ENCODE measurements at places on chromosomes 3 and 15.

DNA sequence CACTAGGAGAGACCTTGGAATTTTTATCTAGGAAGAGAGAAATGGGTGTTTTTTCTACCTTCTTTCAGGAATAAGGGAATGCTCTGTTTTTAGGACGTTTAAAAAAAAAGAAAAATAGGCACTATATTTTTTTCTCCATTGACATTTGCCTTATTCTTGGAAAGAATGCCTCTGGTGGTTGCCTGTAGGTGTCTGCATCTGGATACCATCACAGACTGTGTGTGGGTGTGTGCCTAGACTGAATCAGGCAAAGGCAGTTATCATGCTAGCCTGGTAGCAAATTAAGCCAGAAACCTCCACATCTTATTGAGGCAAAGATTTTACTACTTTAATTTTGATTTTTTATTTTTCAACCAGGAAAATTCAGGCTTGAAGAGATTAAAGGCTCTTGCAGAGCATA is 513.6 kb upstream of the KCNMB2 start:
- no peak for DNase-seq

DNA sequence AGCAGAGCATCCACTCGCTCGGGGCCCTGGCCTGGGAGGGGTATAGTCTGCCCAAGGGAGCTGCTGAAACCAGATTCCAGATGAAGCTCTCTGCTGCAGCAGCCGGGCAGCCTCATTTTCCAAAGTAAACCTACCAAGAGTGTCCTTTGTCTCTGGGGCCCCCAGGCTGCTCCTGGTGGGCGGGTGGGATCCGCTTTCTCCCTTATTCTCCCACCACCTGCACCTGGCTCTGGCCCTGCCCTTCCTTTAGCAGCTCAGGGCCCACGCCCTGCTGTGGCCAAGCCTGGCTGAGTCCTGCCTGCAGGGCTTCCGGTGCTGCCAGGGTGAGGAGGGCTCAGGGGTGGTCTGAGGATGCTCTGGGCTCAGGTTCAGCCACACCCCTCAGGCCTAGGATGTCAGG is 13.0 kb downstream of the SCN5A start:
- DNase-seq = no peak

GRCh38 chr3:143276592-143276991 is 157.0 kb downstream of the CHST2 start:
- no peak for DNase-seq

GRCh38 chr15:68934341-68934740 is 4.0 kb downstream of the SPESP1 start:
- DNase-seq = no peak

DNA sequence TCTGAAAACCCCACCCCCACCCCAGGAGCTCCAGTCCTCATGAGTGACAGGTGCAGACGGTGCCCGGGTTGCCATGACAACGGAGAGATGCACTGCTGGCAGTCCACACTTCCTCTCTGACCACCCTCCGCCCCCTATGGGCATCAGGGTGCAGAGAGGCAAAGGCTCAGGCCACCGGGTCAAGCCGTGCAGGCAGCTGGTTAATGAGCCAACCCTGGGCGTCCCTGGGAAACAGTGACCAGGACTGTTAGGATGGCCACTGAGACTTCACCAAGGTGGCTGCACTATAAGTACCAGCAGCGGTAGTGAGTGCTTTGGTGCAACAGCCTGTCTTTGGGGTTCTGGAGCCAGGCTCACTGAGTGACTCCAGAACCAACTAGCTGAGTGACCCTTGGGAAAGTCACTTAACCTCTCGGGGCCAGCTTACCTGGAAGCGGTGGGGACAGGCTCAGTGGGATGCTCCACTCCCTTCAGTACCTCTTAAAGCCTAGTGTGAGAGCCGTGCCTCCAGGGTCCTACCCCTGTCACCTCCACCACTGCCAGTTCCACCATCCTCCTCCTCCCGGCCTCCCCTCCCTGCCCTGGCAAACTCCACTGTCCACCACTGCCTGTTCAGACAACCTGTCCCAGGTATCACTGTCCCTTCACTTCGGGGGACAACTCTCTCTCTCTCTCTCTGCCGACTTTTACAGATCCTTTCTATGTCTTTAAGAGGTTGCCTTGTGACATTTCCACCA is 121.0 kb upstream of the PRR20G start:
- no peak for DNase-seq

DNA sequence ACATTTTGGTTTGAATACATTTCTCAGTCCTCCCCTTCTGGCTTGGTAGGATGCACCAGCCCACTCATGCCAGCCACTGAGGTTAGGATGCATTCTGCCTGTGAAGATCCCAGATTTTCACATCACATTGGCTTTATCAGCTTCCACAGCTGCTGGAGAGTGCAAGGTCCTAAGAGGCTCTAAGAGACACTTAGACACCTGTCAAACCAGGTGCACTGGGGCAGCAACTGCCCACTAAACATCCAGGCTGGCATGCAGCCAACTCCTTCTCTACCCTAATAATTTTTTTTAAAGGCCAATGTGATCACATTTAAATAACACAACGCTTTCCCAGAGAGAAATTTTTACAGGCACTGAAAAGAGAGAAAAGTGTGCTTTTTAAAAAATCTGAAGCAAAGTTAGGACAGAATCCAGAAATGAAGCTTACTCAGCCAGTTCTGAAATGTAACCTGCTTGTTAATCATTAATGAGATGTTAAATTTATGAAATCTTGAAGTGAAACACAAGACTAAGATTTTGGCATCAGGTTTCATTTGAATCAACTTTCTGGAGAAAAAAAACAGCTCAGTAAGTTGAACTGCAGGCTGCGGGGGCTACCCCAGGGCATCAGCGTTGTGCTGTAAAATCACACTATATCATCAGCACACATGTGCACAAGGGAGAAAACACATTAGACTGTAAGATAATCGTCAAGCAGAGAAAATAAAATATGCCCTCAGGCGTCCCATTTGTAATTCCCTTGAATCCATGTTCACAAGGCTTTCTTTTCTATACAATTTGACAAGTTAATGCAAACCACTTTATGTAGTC is 312.9 kb downstream of the ZBBX start:
- no peak for DNase-seq

DNA sequence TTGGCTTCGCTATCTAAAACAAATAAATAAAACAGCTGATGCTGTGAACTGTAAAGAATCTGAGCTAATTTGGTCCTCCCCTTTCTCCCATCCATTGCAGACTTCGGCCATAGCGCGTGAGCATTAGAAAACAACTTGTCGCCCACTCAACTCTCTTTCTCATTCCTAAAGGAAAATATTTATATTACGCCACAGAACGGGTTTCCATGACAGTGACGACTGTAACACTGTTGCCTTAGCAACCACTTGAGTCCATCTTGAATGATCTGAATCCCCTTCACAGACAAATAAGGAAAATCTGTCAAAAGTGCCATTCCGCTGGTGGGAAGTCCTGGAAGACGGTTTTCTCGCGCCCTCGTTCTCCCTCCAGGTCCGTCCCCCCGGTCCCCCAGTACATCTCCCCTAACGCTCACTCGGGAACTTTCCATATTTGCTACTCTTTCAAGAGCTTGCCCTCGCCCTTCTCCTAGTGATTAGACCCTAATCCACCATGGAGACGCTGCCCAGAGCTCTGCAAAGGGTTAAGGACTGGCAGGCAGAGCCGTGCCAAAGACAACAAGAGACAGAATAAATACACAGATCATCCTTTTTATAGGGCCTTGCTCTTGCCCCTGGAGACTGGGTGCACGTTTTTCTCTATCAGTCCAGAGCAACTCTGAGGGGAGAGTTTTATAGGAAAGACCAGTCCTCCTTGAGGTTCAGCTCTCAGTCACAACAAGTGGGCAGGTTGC is 50.5 kb downstream of the CRYGS start:
- no peak for DNase-seq

- no peak for DNase-seq
Measured at GRCh38 chr3:144104186-144104585, 132.6 kb downstream of the DIPK2A start.

GRCh38 chr15:41950489-41950888 is 21.9 kb downstream of the EHD4 start:
- DNase-seq = no peak

GRCh38 chr3:49718858-49719213 is 648 bp downstream of the AMIGO3 start:
- DNase-seq = no peak

DNA sequence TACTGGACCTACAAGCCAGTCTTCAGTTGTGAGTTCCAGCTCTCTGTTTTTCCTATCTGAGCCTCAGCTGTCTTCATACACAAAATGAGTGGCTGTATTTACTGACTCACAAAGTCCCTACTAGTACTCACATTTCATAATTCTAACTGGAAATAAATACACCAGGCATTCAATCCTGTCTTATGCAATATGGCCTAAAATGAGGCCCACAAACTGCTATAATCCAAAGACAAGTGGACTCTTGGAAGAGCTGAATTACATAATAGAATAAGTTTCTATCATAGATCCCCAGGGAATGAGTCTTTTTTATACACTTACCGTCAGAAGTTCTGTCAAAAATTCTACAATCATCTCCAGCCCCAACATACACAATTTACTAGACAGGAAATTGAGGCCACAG is 211.9 kb downstream of the LRRN1 start:
- DNase-seq = no peak

DNA sequence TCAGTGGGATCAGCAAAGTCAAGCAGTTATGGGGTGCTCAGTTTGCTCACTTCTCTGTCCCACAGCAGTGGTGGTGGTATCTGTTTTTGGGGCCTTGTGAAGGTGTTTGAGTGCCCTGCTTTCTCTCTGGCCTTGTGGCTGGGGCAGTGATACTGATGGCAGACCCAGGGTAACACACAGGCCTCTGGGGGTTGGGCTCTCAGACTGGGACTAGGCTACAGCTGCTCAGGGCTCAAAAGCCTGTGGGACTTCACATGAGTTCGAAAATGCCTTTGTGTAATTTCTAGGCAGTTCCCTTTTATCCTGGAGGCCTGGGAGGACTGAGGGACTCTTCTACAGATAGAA is 75.3 kb downstream of the STXBP5L start:
- no peak for DNase-seq

DNA sequence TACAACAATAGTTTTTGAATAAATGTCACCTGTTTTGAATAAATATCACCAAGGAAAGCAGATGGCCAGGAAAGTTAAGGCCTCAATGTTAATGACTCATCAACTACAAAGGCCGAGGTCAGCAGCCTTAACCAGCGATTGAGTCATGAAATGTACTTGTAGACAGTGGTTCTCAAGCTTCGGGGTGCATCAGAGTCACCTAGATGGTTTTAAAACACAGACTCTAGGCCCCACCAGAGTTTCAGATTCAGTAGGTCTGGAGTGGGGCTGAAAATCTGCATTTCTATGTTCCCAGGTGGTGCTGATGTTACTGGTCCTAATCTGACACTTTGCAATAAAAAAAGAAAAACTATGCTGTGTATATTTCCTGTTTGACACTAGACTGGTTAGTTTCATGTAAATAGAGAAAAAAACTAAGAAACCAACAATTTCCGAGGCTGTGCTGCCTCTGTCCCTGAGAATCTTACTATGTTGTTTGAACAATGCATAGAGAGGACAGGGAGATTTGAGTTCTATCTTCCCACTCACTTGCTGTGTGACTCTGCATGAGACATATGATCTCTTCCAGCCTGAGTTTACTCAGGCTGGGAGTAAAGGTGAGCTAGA is 9.8 kb downstream of the RAB27A start:
- peak; percentile 94 for DNase-seq

DNA sequence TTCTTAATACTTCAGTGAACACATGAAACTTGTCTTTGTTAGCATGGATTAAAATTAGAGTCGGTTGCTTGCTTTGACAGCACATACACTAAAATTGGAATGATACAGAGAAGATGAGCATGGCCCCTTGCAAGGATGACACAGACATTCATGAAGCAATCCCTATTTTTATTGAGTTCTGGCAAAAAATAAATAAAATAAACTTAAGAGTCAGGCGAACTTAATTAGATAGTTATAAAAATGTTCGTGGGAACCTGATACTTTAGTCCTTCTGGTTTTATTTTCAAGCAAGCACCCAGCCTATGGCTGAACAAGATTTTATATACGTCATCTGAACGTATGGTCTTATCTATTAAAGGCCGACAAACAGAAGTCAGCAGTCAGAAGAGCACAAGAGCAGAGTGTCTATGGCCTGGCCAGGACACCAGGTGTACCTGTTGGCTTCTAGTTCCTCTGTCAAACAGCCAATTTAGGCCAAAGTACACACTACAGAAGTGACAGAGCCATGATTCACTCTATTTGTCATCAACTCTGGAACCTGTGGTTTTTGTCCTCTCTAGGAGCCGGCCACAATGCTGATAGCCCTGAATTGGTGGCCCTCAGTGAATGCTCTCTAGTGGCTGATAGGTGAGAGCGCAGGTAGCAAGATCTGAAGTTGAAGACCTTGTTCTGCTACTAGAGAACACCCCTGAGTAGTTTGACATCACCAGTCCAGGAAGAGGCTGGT is 64.3 kb downstream of the LEO1 start:
- no peak for DNase-seq

DNA sequence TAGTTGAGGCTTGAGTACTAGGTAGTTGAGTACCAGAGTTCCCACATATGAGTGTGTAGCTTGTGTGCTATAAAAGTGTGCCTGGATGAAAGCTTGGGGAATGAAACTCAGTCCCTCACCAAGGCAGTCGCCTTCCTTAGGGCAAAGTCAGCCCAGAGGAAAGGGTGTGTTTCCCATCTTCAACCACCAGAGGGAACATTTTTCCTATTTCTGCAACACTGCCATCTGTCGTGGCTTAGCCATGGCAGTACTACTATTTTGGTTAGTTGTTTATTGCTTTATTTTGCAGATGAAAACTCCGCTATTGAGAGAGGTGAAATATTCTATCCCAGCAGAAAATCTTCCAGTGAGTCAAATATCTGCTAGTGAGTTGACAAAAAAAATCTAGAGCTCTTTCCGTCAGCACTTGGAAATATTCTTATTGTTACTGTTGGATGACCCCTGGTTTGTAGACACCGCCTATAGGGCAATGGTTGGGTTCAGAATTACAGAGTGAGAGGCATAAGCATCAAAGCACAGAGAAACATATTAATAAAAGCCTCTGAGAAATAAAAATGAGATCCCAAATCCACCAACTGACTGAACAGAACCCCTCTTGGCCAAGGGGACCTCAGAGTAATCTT is 239.9 kb downstream of the CPNE4 start:
- peak; percentile 36 for DNase-seq

- DNase-seq = no peak
Measured at GRCh38 chr3:122305818-122306621, 19.0 kb upstream of the CSTA start.

GRCh38 chr3:110494728-110495127 is 576.9 kb upstream of the NECTIN3 start:
- no peak for DNase-seq

DNA sequence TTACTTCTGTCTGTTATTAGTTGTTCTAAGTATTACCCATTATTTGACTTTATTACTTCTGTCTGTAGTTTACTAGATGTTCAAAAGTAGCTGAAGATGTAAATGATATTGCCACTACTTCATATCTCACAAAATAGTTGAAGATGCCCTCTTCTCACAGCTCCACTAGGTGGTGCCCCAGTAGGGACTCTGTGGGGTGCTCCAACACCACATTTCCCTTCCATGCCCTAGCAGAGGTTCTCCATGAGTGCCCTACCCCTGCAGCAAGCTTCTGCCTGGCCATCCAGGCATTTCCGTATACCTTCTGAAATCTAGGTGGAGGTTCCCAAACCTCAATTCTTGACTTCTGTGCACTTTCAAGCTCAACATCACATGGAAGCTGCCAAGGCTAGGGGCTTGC is 80.8 kb downstream of the KCNH8 start:
- no peak for DNase-seq

GRCh38 chr3:100563652-100564211 is 45.7 kb upstream of the ADGRG7 start:
- DNase-seq = no peak

GRCh38 chr3:105174017-105174615 is 192.6 kb upstream of the ALCAM start:
- no peak for DNase-seq

Data from GM12864 (cell line).